ENCODE measurements at places on chromosomes 4 and X.

DNA sequence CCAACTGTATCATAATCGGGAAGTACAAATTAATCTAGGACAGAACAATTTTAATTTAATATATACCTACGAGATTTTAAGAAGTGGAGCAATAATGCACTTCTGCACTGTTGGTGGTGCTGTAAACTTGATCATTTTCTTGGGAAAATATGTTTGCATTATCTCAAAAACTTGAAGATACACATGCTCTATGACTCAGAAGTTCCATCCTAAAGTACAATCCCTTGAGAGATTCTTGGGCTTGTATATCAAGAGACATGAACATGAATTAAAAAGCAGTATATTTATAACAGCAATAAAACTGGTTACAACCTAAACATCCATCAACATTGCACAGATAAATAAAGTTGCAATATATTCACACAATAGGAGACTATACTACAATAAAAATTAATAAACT lies 168.8 kb downstream of the CLCN4 start:
- no peak for DNase-seq

DNA sequence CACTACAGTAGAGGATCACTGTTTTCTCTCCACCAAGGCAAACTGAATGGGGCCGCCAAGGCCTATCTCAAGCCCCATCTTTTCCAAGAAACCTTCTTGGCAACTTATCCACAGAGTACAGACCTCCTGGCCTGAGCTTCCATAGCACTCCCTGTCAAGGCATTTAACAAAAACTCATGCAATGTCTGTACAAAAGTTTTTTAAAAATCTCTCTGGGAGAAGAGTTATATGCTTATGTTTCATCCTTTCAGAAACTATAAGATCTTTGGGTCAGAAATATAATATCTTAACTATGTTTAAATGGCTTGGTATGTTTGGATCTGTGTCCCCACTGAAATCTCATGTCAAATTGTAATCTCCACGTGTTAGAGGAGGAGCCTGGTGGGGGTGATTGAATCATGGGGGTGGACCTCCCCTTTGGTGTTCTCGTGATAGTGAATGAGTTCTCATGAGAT lies 13.6 kb downstream of the ADAMTS3 start:
- no peak for DNase-seq

- DNase-seq, result no peak
Measured at GRCh38 chrX:16708016-16708415, 4.5 kb downstream of the CTPS2 start.

GRCh38 chrX:41335198-41335957 lies 1.4 kb downstream of the DDX3X start:
- DNase-seq, result no peak

DNA sequence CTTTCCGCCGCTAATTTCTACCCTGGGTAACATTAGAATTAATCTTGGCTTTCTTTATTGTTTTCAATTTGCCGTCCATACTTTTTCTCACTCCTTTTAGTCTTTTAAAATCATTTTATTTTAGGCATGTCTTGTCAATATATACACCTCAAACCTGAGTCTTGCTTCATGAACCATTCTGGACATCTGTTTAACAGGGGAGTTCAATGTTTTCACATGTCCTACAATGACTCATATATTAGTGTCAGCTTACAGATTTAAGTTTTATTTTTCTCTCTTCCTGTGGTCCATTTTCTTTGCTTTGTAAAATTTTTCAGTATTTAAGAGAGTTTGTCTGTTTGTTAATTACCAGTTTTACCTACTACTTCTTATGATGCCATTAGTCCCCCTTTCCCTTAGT lies 89.5 kb downstream of the LCORL start:
- no peak for DNase-seq

DNA sequence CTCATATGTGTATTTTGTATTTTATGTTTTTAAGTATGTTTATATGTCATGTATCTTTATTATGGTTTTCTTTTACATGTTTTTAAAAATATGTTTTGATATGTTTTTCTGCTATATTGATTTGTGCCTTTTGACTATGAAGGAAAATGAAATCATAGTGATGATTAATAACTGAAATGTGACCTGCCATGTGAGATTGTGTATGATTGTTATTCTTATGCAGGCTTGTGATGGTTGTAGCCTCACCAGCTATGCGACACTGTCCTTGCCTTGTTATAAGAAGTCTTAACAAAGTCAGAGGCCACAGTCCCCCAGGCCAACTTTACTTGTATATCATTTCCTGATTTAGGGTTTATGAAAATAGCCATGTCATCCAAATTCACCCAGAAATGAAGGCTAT lies 83.2 kb downstream of the TMEM131L start:
- no peak for DNase-seq

DNA sequence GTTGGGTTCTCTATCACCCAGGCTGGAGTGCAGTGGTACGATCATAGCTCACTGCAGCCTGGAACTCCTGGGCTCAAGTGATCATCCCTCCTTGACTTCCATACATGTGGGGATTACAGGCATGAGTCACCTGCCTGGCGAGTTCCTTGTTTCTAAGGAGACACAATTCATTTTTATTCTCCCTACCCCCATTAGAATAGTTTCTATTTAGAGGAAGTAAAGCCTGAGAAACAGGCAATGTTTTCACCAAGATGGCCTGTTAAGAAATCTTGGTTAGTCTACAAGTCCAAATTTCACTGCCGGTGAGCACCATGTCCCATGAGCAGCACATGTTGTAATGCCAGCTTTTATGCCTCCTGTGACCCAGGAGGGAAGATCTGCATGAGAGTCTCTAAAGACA lies 5.7 kb downstream of the CYBB start:
- DNase-seq, result peak; percentile 59

- no peak for DNase-seq
Measured at GRCh38 chr4:38762560-38762959, 20.2 kb downstream of the TLR10 start.

DNA sequence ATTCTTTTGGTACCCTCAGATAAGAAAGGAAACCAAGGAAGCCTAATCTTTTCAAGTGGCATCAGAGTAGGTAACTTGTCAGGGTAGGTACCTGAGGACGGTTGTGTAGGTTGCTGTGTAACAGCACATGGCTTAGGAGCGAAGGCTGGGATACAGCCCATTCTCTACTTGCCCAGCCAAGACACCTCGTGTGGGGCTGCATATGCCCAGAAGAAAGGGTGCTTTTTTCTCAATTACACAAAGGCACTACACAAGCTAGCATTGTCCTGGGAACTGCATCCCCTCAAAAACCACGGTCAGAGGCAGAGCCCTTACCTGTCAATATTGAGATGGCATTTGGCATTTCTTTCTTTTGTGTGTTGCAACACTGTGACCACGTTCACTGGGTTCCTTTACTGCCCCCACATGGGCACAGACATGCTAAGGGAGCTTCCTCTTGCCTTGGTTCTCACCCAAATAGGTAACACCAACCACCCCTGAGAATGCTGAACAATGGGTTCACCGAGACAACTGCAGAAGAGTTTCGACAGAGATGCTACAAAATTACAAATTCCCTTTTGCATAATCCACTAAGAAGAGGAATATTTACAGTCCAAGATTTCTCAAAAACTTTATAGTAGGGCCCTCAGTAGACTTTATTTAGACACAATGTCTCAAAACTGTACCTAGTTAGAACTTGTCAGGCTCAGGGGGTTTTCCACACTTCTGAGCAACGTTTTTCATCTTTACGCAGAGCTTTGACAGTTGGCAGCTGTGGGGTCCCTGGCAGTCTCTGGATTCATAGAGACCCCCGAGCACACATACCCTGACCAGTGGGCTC lies 35.8 kb upstream of the TNIP3 start:
- peak; percentile 43 for DNase-seq

DNA sequence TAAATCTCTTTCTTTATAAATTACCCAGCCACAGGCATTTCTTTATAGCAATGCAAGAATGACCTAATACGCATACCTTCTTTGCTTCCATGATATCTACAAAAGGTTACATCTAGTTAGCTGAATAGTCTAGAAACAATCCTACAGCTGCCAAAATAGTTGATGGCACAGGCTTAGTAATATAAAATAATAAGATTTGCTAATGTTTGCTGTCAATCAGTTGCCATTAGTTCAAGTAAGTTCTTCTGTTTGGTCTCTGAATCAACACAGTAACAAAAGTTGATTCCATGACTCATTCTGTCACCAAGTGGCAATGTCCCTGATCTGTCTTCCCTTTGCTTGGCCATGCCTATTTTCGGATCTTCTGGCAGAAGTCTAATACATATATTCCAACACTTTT lies 470.2 kb downstream of the SPRY1 start:
- DNase-seq, result no peak

GRCh38 chrX:11341274-11342201 lies 48.3 kb downstream of the AMELX start:
- peak; percentile 60 for DNase-seq

DNA sequence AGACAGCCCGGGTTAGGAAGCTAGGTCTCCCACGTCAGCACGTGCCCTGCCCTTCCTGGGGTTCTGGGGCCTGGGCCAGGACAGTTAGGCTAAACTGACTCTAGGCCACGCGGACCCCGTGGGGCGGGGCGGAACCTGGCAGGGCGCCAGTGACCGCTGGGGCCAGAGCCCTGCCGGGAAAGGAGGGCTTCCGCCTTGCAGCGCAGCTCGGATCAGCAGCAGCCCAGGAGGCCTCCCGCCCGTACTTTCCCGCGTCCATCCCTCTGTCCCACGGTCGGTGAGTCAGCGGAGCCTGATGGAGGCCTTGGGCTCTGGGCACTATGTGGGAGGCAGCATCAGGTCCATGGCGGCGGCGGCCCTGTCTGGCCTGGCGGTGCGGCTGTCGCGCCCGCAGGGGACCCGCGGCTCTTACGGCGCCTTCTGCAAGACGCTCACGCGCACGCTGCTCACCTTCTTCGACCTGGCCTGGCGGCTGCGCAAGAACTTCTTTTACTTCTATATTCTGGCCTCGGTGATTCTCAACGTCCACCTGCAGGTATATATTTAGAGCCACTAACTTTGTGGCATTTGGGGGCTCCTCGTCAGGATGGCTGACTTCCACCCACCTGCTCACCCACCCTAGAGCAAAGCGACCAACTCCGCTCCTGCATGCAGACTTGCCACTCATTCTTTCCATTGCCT lies at the start of gene SMIM10:
SMIM10 (plus strand) TSS at position 191 of the 681 bp plus-strand sequence; CDS start at position 296, 105 bp downstream.
- peak; percentile 46 for DNase-seq

- DNase-seq, result no peak
Measured at GRCh38 chr4:6267573-6267972, 2.1 kb upstream of the WFS1 start.

DNA sequence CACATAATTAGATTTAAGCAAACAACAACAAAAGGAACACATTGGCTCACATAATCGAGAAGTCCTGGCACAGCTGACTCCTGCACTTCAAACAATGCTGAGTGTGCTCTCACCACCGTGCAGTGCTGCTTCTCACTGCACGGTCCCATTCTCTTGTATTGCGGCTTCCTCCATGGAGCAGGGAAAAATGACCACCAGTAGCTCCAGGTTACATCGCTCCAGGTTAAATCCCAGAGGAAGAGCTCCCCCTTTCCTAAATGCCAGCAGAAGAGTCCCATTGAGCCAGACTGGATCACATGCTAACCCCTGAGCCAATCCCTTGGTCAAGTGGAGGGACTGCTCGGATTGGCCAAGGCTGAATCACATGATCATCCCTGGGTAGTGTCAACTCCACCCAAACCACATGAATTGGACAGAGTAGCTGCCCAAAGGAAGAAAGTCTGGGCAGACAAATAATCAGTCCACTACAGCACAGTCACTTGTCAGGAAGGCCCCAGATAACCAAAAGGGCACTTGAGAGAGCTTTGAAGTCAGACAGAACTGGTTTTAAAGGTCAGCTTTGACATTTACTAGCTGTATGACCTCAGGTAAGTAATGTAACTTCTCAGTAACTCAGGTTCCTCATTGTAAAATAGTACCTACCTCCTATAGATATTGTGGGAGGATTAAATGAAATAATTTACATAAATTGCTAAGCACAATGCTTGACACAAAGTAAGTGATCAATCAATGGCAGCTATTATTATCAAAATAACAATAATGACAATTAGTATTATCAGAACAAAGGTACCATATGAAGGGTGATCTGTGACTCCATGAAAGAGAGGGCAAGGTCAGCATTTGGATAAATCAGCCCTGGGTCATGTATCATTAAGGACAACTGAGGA lies 14.3 kb downstream of the TEC start:
- no peak for DNase-seq

DNA sequence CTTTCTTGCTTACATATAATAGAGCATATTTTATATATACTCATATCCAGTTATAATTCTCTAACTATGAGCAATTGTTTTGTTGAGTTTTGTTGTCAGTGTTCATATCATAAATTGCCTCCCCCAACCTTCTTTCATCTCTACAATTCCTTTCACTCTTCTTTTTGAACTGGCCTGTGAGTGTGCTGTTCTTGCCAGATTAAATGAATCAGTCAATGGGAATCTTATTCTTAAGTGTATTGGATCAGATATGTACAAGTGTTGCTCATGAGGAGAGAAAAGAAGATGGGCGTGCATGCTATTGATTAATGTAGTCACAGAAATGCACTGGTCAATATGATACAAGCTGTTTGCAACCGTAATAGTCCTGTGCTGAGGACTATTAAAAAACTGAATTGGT lies 728.1 kb upstream of the MAGEB2 start:
- no peak for DNase-seq

GRCh38 chrX:53813670-53814440 lies 127.3 kb upstream of the HUWE1 start:
- no peak for DNase-seq

GRCh38 chrX:127552571-127552970 lies 499.6 kb downstream of the ACTRT1 start:
- no peak for DNase-seq

DNA sequence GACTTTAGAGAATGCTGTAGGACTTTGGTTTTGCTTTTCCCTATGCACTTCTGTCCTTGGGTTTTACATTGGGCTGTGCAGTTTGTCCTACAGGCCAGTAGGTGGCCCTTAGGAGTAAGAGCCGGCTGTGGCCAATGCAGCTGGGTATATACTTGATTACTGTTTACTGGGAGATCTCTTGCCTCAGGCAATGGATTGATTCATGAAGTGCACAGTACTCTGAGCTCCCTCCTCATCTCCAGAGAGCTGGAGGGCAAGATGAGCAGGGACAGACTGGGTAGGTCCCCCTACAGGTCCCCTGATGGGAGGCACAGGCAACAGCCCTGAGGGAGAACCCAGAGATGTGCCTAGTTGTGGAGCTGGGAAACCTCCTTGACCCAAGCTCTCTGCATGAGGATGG lies 103.8 kb upstream of the QRFPR start:
- DNase-seq, result no peak

DNA sequence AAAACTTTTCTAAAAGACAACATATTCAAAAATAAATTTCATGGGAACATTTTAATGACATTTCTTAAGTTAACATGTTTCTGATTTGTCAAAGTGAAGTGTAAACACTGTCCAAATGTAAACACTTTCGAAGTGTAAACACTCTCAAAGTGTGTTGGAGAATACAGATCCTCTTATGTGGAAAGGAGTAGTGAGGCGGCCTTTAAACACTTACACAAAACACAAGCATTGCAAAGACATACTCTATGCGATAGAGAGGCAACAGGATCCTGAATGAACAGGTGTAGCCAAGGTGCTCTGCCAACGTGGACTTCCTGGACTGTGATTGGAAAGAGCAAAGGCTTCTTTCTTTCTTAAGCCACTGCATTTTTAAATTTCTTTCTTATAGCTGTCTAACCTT lies 62.7 kb upstream of the PGM2 start:
- no peak for DNase-seq

All from CD4-positive, alpha-beta T cell treated with Interleukin-15 for 1 hour (primary cell).